ENCODE measurements at places on chromosomes 7 and 10.

GRCh38 chr10:12191715-12192114 lies 4.0 kb downstream of the NUDT5 start:
- DNase-seq, result no peak

- peak; percentile 46 for DNase-seq
Observed at GRCh38 chr7:23472956-23473843, 2.9 kb upstream of the IGF2BP3 start.

- no peak for DNase-seq
Observed at GRCh38 chr7:36884910-36885309, 160.6 kb upstream of the AOAH start.

DNA sequence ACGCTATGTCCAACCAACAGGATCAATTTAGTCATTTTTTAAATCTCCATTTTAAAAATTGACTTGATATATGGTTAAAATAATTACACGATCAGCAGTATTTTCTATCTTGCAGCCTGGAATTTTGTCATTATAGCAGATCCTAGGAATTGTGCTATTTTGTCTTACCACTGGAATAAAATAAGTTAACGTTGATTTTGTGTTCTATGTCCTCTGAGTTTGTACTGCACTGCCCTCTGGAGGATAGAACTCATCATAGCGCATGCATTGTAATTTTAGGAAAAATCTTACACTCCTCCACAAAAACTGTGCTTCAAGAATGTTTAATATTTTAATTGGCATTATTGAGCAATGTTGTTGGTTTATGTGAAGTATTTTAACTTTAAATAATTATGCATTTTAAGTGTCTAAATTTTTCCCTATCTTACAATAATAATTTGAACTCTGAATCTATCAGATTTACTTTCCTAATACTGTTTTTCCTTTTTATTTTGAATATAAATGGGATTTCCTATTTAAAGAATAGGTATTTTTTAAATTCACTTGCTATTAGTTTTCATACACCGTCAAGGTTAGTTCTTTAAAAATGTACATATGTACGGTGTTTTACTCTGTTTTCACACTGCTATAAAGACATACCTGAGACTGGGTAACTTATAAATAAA lies 220.1 kb downstream of the PPP1R3A start:
- no peak for DNase-seq

Measured in DMS79 (cell line).